Esophagus mucosa (tissue), 1 donor: ENCODE measurements at places on chromosomes 2 and 18.

DNA sequence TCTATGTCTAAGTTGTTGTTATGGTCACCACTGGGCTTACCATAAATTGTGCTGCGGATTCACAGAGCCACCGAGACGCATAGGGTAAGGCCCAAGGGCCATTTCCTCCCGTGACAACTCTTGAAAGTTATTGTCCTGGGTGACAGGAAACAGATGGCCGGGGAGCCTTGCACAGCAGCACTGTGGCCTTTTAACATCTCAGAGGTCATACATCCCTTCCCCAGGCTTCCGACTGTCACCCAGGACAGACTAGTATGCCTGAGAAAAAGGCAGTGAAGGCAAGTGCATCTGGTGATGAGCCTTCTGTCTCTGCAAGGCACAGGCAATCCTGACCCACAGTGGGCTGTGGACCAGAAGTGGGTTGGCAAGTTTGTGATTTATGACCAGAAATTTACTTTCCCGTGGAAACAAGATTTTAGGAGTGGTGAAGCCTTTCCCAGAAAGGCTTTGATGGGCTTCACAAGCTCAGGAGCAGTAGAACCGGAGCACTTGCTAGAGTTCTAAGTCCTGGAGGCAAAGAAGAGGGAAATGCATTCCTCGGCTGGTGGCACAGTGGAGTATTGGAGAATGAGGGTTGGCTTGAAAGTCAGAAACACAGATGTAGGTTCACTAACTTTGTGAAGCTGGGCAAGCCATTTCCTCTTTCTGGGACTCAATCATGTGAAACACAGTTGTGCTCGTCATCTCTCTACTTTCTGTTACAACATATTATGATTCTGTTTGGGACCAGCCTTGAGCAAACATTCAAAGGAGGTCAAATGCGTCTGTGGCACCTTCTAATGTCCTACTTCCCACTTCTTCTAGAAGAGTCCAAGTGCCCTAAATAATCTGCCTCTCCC is 2.0 kb upstream of the CAPN14 start:
- peak; percentile 48 for ATAC-seq

GRCh38 chr2:11288431-11288830 is 56.0 kb downstream of the ROCK2 start:
- no peak for ATAC-seq

DNA sequence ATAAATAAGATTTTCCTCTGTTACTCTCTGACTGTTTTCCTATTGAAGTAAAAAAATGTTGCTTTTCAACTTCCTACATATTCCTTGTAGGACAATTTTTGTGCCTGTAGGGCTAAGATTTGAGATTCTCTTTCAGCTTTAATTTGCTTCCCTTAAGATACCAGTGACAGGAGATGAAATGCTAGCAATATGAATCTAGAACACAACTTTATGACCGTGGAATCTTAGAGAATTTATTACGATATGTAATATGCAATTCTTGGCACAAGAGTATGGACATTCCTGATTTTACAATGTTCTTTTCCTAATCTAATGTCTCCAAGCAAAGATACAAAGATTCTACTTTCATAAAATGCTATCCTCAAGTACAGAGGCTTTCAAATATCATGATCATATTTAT is 180.9 kb downstream of the KCNE4 start:
- no peak for ATAC-seq

DNA sequence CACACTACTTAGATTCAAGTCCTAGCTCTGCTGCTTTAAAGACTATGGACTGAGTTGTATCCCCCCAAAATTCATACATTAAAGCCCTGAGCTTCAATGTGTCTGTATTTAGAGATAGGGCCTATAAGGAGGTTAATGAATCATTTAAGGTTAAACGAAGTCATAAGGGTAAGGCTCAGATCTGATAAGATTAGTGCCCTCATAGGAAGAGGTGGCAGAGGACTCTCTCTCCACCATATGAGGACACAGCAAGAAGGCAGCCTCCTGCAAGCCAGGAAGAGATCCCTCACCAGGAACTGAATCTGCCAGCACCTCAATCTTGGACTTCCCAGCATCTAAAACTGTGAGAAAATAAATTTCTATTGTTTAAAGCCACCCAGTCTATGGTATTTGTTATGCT is 3.1 kb upstream of the CYTIP start:
- ATAC-seq = no peak
